ENCODE measurements at places on chromosomes 5 and 9.
A peak's percentile ranks its signal among the peaks of the same experiment; 100 is the strongest.

DNA sequence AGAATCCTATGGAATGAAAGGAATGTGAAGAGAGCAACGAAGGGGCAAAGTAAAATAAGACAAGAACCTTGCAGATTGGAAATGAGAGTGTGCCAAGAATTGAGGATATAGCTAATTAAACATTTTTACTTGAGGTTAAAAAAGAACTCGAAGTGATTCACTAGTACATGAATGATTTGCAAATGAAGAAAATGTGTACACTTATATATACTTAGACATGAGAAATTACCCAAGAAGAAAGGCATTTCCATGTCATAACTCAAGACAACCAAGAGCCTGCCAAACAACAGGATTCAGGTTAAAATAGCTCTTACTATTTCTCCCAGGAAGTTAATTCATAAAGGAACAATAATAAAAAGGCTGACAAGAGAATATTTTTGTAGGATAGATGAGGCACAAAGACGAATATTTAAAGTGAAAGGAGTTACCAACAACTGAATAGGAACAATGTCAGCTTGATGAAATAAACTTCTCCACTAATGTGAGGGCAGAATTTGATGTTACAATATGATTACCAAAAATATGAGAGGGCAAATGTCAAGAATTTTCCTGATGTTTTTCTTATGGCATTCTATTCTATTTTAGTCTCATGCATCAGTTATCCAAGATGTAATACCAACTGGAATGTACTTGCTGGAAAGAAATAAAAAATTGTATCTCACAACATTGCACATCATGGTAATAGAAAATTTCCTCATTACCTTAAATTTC, 18.9 kb upstream of the NPR3 start:
- DNase-seq, result no peak

DNA sequence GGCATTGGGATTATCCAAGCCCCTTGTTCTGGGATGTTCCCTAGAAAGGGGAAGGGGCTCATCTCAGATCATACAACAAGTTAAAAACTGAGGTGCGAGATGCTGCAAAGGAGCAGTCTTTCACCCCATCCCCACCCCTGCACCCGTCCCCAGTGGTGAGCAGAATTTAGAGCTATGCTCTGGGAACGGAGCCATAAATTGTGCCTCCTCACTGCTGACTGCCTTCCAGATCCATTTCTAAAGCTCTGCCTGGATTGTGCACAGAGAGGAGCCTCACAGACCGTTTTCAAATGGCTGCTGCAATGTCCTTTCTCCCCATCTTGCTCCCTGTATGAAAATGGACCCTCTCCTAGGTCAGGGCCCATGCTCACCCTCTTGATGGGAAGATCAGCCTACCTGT, 8.3 kb downstream of the SLC25A48 start:
- DNase-seq, result no peak

GRCh38 chr9:37209431-37210386, 89.3 kb downstream of the ZCCHC7 start:
- no peak for DNase-seq

- DNase-seq, result no peak
Observed at GRCh38 chr9:7223981-7224380, 466.2 kb downstream of the KDM4C start.

- no peak for DNase-seq
Observed at GRCh38 chr5:68504306-68504705, 288.8 kb downstream of the PIK3R1 start.

GRCh38 chr9:21684831-21685362, 117.5 kb upstream of the MTAP start:
- no peak for DNase-seq

- DNase-seq, result no peak
Observed at GRCh38 chr5:159548517-159548916, 218.2 kb upstream of the IL12B start.

DNA sequence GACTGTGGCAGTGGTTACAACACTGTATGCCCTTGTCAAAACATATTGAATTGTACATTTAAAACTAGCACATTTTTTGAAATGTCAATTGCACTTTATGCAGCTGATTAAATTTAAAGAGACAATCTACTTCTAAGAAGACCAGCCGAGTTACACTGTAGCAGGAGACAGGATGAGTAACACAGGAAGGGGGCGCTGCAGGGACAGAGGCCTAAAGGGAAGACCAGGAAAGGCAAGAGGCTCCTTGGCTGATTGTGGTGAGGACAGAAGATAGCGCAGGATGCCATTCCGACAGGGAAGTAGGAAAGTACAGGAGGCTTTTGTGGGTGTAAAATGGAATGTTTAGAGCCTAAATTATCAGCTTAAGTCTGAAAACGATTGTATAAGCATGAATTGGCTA, 28.2 kb upstream of the PPP2R2B start:
- DNase-seq, result no peak

DNA sequence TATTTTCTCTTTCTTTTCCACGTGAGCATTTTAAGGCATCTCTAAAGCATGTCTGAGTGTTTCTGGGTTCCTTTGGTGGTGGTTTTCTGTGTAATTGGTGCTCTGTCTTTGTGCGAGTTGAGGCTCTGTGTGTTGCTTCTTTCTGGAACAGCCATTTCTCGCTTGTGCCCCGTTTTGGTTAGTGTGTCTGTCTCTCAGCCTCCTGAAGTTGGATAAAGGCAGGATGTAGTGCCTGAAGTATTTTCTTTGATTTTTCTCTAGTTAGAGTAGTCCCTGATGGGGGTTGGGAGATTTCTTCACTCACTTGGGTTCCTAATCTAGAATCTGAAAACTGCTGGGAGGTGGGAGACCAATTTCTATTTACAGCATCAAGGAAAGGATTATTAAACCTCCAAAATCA, 129.7 kb upstream of the TMEM161B start:
- DNase-seq, result no peak

DNA sequence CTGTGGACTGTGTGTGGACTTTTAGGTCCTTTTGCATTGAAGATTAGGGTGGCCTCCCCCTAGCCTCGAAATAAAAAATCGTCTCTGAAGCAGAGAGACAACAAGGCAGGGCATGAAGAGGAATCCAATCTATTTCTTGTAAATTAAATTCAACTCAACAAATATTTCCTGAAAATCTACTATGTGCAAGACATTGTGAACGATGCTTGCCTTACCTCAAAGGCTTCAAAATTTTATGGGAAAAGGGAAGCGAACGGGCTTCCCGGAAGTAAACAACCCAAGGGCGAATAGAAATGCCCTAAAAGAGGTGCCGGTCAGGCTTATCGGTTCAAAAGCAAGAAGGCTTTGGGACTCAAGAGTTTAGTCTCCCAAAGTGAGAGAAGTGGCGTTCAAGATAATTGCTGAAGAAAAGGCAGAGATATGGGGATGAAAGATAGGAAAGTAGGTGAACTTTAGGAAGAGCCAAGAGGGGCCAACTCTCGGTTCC, 525 bp downstream of the KIF24 start:
- peak; percentile 80 for DNase-seq

DNA sequence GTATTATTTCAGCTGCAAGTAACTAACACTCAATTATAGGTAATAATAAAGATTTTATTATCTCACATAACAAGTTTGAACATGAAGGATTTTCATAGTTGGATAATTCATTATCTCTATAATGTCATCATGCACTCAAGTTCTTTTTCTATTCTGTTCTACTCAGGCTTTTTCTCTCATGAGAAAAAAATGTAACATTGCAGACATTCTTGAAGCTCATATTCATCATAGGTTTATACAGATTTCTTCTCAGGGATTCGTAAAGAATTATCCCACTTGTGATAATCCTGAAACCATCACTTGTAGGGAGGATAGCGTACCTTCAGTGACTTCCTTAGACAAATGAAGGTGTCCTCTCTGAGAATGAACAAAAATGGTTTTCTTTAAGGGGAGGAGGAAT, 150.3 kb downstream of the XRCC4 start:
- DNase-seq, result no peak

DNA sequence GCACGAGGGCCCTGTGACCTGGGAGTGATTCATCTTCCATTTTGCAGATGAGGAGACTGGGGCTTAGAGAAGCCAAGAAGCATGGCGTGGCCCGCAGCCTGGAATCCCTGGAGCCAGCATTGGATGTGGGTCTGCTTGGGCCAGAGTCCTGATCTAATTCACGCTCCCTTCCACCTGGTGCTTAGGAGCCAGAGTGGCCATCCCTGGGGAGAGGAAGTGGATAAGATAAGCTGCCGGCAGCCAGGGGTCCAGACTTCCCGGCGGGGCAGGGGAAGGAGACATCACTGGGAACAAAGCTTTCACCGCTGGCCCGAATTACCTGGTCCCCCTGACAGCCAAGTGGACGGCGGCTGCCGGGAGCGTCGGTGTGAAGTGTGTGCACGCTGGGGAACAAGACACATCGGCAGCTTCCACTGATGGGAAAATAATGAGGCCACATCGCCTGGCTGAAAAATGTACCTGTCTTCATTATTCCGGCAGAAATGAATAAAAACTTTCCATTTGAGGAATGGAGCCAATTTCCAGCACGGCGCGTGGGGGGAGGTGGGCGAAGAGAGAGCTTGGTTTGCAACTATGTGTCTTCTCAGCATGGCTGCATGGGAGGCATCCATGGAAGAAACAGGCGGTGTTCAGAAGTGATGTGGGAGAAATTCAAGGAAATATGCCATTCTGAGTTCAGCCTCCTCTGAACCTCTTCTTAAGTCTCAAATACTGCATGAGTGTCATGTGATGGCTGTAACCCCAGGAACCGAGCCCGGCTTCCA, 78.5 kb downstream of the OLFM1 start:
- DNase-seq, result no peak

DNA sequence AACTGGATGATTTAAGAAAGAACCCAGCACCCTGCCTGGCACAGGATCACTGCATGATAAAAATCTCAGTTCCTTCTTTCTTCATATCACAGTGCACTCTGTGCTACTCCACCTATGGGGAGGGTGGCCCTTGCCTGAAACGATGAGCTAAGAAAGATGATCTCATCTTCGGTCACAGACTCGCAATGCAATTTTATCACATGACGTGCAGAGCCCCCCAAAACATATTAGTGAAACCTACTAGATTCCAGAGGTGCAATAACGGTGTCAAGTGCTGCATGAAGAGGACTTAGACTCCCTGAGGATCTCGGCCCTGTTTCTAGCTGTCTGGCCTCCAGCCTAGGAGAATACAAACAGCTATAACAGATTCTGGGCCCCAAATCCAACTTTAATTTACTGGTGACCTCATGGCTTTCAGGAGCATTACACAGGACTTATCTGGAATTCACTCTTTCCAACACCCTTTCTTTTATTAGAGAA, 104.0 kb downstream of the EBF1 start:
- DNase-seq, result no peak

GRCh38 chr5:51208296-51208695, 175.0 kb upstream of the ISL1 start:
- DNase-seq, result no peak

GRCh38 chr9:126862104-126862761, 1.8 kb downstream of the ZBTB34 start:
- DNase-seq, result peak; percentile 48

DNA sequence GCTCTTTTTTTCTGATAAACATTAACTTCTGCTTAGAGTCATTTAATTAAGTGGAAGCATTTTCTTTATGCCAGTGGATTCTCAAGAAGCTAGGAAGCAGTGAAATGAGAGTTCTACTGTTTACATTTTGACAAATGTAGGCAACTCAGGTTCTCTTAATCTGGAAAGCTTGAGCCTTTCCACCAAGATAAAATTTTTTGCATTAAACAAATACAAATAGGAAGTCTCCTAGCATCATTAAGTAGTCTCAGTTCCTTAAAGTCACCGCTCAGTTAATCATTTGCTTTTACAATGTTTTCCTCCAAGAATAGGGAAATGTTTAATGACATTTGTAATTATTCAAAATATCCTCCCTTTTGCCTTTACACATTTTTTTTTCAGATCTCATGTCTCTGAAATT, 290.4 kb upstream of the PDE4D start:
- no peak for DNase-seq

- no peak for DNase-seq
Observed at GRCh38 chr5:103256178-103256577, 2.4 kb upstream of the MACIR start.

DNA sequence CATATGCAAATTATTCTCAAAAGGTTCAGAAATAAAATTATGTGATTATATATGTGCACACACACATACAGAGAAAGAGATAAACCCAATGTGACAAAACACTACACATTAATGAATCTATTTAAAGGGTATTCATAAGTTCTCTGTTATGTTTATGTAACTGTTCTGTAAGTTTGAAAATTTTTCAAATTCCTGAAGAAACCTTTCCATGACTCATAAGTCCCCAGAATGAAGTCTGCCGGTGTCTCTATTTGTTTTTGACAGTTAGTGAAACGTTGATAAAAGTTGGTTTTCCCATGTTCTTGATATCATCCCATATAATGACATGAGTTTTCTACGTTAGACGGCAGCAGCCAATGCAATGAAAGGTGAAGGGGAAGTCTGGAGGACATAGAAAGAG, 199.5 kb upstream of the PUM3 start:
- no peak for DNase-seq

GRCh38 chr5:14675865-14676300, 11.4 kb downstream of the OTULIN start:
- peak; percentile 75 for DNase-seq

GRCh38 chr9:136975644-136976043, 1.7 kb upstream of the PTGDS start:
- no peak for DNase-seq

DNA sequence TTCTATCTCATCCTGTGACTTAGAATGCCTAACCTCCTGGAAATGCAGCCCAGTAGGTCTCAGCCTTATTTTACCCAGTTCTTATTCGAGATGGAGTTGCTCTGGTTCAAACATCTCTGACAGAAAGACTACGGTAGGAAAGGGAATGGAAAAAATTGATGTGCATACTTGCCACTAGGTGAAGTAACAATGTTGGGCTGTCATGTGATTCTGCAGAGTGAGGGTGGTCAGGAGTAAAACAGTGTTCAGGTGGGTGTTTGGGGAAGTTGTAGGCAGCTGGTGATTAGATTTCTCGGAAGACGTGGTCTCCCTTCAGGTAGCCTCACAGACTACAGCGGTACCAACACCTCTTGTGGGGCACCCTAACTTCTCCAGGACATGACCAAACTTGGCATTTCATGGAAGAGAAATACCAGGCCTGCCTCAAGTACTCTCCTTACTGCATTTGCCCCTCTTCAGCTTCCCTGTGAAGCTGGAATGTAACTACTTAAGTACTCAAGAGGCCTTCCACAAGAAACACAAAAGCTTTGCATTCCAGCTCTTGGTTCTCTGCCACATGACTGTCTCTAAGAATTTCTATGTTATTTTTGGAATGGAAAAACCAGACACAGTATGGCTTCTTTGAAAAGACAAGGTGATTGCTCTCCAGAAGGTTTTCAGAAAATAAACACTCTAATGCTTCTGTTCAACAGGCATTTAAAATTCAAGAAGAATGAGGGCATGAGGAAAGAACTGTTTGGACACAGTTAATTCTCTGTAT, 17.4 kb upstream of the ENTREP1 start:
- DNase-seq, result no peak

Measured in KG1 (cell line).